ENCODE measurements at places on chromosomes 12 and 14. TPM values are rescaled to one million over a fixed set of nuclear protein-coding genes. Genes with fewer than 3 reads are reported as not detected.

OTX2 gene
- polyA plus RNA-seq, result not detected

KRT85 gene
- not detected for polyA plus RNA-seq

GRCh38 chr12:124129132-124129531 is 156.1 kb downstream of the ZNF664 start:
- no peaks in the 10 kb centered on the region for H3K36me3 ChIP-seq
- H3K4me1 ChIP-seq, result no peaks in the 10 kb centered on the region
- H3K27me3 ChIP-seq, result no peaks in the 10 kb centered on the region
- no peak overlapping the region for H3K27ac ChIP-seq
- DNase-seq, result no peak
- H3K4me3 ChIP-seq, result no peak overlapping the region

DNA sequence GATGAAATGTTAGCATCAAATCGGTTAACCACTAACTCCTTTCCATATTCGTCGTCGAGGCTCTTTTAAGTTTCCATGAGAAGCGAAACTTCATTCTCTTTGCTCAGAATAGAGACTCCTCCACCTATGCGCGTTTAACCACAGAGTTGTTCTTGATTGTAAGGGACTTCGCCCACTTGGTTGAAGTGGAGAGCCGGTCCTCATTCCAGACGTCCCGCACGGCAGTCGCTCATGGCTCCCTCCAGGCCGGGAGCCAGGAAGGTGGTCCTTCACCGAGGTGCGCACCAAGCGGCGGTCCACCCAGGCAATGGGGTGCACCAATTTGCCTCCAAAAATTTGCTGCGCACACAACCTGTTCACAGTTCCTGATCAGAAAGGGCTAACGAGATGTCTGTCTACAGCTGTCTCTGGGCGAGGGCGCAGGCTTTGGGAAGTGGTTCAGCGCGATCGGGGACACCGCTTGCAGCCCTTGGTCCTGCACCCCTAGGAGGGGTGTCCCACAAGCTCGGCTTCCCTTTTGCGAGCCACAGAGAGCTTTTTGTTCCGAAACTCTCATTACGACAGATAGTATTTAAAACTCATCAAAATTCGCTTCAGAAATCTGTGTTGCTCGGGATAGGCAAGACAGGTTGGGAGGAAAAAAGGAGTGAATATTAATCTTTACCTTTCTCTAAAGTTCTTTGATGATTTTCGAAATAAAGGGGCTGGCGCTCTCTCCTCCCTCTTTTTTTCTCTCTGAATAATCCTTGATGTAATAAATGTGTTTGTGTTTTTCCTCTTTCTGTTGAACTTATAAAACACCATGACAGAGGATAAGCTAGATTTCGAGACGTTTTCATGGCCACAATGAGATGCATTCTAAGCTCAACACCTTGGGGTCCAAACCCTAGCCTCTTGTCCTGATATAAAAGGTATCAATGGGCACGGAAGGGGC is 6.4 kb upstream of the ALX1 start:
- H3K27me3 ChIP-seq, result peaks cover 54% of the 10 kb centered on the region
- H3K36me3 ChIP-seq, result no peaks in the 10 kb centered on the region
- H3K4me3 ChIP-seq, result no peak overlapping the region
- DNase-seq, result no peak
- H3K27ac ChIP-seq, result no peak overlapping the region
- H3K4me1 ChIP-seq, result no peaks in the 10 kb centered on the region

DNA sequence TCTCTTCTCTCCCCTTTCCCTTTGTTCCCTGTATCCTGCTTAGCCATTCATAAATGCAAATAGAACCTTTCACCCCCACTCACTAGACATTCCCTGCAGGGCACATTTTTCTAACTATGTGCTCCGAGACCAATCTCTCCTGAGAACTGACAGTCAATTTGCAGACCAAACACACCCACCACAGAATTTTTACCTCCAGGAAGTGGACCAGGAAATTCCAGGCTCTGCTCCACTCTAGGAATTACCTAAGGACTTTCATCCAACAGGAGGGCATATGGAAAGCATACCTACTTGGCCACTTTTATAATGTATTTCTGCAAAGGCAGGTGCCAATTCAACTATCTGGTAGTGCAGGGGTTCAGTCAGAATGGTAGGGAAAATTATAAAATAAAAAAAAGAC is 8.9 kb upstream of the TAS2R46 start:
- DNase-seq, result no peak
- no peaks in the 10 kb centered on the region for H3K27me3 ChIP-seq
- no peaks in the 10 kb centered on the region for H3K4me1 ChIP-seq
- no peaks in the 10 kb centered on the region for H3K36me3 ChIP-seq
- no peak overlapping the region for H3K27ac ChIP-seq
- H3K4me3 ChIP-seq, result no peak overlapping the region

TIGAR gene
- polyA plus RNA-seq, result 11.0 TPM

DNA sequence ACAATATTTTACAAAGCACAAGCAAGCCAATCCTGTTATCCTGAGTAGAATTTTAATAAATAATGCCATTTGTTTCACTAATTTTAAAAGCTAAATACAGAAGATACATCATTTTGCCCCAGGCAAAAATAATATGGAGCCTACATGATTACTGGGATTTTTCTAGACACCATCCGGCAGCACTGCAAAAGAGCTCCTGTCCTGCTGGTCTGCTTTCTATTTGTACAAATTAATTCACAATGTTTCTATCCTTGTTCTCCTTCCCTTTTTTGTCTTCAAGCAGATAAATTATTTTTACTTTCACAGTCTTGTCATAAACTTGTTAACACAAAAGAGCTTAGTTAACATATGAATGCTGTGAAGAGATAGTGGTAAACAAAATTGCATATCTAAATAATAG is 4.6 kb downstream of the SIX1 start:
- DNase-seq, result no peak
- H3K36me3 ChIP-seq, result no peaks in the 10 kb centered on the region
- H3K27me3 ChIP-seq, result peaks cover 84% of the 10 kb centered on the region

B4GALNT3 gene
- polyA plus RNA-seq, result 0.09 TPM

STRAP gene
- polyA plus RNA-seq, result 111 TPM

DNA sequence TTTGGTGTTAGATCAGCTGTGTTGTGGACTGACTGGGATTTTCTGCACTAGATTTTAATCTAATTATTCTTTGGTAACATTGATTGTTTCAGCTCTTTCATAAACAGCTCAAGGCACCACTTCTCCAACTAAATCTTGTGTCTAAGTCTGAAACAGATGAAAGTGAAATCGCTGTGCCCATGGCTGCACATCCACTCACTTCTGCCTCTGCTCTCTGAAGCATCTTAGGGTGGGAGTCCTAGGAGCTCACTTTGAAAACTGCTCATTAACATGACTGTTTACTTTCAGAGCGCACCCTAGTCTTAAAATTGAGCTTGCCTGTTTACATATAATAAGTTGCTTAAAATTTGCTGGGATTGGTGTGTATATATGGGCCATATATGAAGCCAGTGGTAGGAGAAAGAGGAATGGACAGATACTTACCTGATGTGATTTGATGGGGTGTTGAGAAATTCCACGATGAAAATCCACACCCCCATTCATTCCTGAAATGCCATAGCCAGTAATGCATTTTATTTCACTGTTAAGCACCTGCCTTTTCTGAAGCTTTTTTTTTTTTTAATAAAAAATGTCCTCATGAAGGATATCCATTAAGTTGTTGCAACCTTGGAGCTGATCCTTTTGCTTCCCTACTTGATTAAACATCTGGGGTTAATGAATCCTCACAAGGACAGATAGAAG is 52.8 kb downstream of the PPFIBP1 start:
- no peaks in the 10 kb centered on the region for H3K36me3 ChIP-seq
- no peak for DNase-seq
- no peak overlapping the region for H3K4me3 ChIP-seq
- H3K27ac ChIP-seq, result no peak overlapping the region
- H3K27me3 ChIP-seq, result no peaks in the 10 kb centered on the region
- no peaks in the 10 kb centered on the region for H3K4me1 ChIP-seq

GRCh38 chr12:52612431-52613383 is 5.7 kb downstream of the KRT73 start:
- H3K36me3 ChIP-seq, result no peaks in the 10 kb centered on the region
- no peak overlapping the region for H3K27ac ChIP-seq
- no peak for DNase-seq
- H3K4me3 ChIP-seq, result no peak overlapping the region
- H3K27me3 ChIP-seq, result no peaks in the 10 kb centered on the region

KRT75 gene
- polyA plus RNA-seq, result not detected

- peaks cover 64% of the 10 kb centered on the region for H3K4me1 ChIP-seq
- no peak overlapping the region for H3K4me3 ChIP-seq
- DNase-seq, result no peak
These were observed 5.0 kb downstream of the MGST1 start for GRCh38 chr12:16352481-16352880.

DNA sequence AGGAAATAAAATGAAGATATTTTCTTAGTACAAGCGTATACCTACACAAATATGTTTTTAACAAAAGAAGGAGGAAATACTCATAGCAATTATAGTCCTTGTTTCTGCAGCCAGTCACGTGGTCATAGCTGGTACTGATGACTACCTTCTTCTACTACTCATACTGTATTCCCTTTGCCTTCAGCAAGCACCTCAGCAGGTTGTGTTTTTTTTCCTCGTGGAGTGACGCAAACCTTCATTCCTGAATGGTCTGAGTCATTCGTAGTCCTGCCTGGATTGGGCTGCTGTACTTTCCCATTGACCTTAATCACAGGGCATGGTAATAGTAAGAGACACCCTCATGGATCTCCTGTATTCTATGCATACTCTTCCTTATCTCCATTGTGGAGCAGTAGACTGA is 25.7 kb upstream of the SLC16A7 start:
- no peak overlapping the region for H3K4me3 ChIP-seq
- H3K4me1 ChIP-seq, result no peaks in the 10 kb centered on the region
- H3K27ac ChIP-seq, result no peak overlapping the region
- no peak for DNase-seq
- H3K36me3 ChIP-seq, result no peaks in the 10 kb centered on the region

TMEM121 gene
- polyA plus RNA-seq, result 0.11 TPM

DNA sequence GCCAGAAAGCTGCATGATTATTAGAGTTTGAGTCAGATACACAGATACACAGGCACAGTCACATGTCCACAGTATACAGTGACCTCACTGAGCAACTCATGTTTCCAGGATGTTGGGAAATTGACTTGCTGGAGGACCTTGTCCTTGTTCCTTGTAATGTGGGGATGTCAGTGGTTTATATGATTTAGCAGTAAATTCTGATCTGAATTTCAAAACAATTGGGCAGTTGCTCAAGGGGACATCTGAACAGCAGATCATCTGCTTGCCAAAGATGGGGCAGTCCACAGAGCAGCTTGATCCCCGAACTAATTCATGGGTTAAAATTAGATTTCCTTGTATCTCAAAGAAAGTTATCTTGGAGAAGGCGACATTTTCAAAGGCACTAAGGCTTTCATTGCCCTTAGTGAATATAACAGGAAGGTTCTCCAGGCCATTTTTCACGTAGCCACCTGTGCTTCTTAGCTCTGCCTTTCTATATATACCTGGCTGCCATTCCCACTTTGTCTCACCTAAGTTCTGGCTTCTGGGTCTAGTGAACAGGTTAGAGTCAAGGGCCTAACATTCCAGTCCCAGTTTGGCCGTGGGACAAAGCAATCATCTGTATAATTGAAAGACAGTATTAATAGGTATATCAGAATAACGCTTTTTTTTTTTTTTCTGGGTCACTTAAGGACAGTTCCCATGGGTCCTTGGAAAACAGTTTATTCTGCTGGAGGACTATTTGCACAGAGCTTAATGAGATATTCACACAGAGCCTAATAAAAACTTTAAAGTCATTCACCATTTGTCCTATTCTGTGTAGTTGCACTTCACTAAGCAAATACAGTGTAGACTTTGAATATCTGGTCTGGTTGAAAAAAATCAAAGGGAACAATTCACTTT is 64.9 kb upstream of the STRN3 start:
- peaks cover 27% of the 10 kb centered on the region for H3K4me1 ChIP-seq
- H3K36me3 ChIP-seq, result no peaks in the 10 kb centered on the region
- no peak overlapping the region for H3K4me3 ChIP-seq
- H3K27me3 ChIP-seq, result no peaks in the 10 kb centered on the region
- peak; percentile 98 for DNase-seq
- peak overlapping the region; percentile 83 for H3K27ac ChIP-seq

- no peaks in the 10 kb centered on the region for H3K4me1 ChIP-seq
- H3K27ac ChIP-seq, result no peak overlapping the region
- H3K36me3 ChIP-seq, result no peaks in the 10 kb centered on the region
- H3K4me3 ChIP-seq, result no peak overlapping the region
- no peak for DNase-seq
These were observed 95.7 kb downstream of the PTPN11 start for GRCh38 chr12:112514456-112514855.

PZP gene
- not detected for polyA plus RNA-seq

- no peaks in the 10 kb centered on the region for H3K27me3 ChIP-seq
- H3K36me3 ChIP-seq, result no peaks in the 10 kb centered on the region
- H3K27ac ChIP-seq, result no peak overlapping the region
- no peak for DNase-seq
- no peak overlapping the region for H3K4me3 ChIP-seq
These were observed 58.2 kb downstream of the CACNA1C start for GRCh38 chr12:2110849-2111566.

ARHGAP9 gene
- polyA plus RNA-seq, result 211 TPM

CISTR gene
- polyA plus RNA-seq, result not detected

KRT77 gene
- not detected for polyA plus RNA-seq

PTHLH gene
- not detected for polyA plus RNA-seq

DNA sequence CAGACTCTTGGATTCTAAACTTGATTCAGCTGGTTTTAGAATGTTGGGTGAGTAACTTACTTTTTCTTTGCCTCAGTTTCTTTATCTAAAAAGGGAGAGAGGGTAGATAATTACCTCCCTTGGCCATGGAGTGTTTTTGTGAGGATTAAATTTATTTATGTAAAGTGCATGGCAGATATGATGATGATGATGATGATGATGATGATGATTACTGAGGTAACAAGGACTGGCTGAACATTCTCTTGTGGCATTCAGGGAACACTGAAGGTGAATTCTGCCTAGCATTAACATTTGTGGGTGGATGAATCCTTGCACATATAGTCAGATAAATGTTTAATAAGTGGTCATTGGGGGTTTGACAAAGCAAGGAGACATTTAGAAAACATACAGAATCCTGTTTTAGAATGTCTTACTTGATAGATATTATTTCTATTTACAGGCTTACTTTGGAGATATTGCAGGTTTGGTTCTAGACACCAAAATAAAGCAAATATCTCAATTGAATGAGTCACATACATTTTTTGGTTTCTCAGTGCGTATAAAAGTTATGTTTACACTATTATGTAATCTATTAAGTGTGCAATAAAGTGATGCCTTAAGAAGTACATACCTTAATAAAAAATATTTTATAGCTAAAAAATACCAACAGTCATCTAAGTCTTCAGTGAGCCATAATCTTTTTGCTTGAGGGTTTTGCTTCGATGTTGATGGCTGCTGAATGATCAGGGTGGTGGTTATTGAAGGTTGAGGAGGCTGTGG is 123.2 kb downstream of the SNAPC1 start:
- peaks cover 13% of the 10 kb centered on the region for H3K4me1 ChIP-seq
- H3K36me3 ChIP-seq, result no peaks in the 10 kb centered on the region
- H3K4me3 ChIP-seq, result no peak overlapping the region
- no peak overlapping the region for H3K27ac ChIP-seq
- no peak for DNase-seq

GRCh38 chr12:132534076-132534475 is 44.1 kb downstream of the FBRSL1 start:
- no peak overlapping the region for H3K4me3 ChIP-seq
- DNase-seq, result no peak
- no peaks in the 10 kb centered on the region for H3K4me1 ChIP-seq
- peaks cover 4% of the 10 kb centered on the region for H3K36me3 ChIP-seq

GRCh38 chr12:70756118-70756517 is 118.9 kb upstream of the PTPRB start:
- no peaks in the 10 kb centered on the region for H3K36me3 ChIP-seq
- no peak for DNase-seq
- H3K27me3 ChIP-seq, result no peaks in the 10 kb centered on the region
- H3K4me1 ChIP-seq, result no peaks in the 10 kb centered on the region
